Gastroesophageal sphincter (tissue), 4 donors: ENCODE measurements at places on chromosomes 12 and 14.

DNA sequence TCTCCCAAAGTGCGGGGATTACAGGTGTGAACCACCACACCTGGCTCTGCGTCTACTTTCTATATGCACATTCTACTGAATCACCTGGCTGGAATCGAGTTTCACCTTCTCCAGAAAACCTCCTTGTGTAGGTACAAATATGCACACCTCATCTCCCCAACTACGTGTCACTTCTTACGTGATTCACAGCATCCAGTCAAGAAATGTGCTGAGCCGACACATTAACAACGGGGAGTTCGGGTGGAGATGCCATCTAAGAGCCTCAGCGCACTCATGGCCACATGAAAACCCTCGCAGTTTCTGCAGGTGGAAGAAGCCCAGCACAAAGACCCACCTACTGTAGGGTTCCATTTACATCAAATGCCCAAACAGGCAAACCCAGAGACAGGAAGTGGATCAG, 29.3 kb downstream of the P2RX2 start:
- no peaks in the 10 kb centered on the region for H3K36me3 ChIP-seq
- H3K27me3 ChIP-seq: no peaks in the 10 kb centered on the region
- H3K27ac ChIP-seq: no peak overlapping the region
- H3K4me3 ChIP-seq: no peak overlapping the region
- no peaks in the 10 kb centered on the region for H3K4me1 ChIP-seq

GRCh38 chr12:109222062-109222461, 87.0 kb downstream of the FOXN4 start:
- H3K27ac ChIP-seq: no peak overlapping the region
- H3K27me3 ChIP-seq: no peaks in the 10 kb centered on the region
- no peaks in the 10 kb centered on the region for H3K4me1 ChIP-seq
- H3K4me3 ChIP-seq: no peak overlapping the region

DNA sequence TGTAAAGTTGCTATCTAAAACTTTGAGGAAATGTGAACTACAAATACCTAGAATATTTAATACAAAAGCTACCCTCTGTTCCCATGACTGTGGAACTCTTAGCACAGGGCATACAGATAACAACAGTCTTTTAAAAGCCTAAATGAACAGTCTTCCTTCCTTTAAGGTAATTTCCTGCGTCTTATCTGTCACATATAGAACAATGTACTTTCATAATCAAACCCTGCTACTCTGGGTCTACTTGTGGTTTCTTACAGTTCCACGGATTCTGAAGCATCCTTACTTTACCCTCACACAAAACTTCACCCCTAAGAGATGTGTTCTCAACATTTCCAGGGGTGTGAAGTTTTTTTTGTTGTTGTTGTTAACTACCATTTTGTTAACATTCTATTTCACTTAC, 5.1 kb downstream of the PKP2 start:
- H3K27ac ChIP-seq: no peak overlapping the region
- H3K4me1 ChIP-seq: no peaks in the 10 kb centered on the region
- no peak for ATAC-seq
- no peak overlapping the region for H3K4me3 ChIP-seq
- no peaks in the 10 kb centered on the region for H3K36me3 ChIP-seq
- H3K27me3 ChIP-seq: peaks cover 53% of the 10 kb centered on the region

GRCh38 chr14:24179294-24179960, 7.5 kb downstream of the REC8 start:
- H3K4me3 ChIP-seq: no peak overlapping the region
- no peak for ATAC-seq
- H3K36me3 ChIP-seq: no peaks in the 10 kb centered on the region
- peak overlapping the region; percentile 69 for H3K27ac ChIP-seq

DNA sequence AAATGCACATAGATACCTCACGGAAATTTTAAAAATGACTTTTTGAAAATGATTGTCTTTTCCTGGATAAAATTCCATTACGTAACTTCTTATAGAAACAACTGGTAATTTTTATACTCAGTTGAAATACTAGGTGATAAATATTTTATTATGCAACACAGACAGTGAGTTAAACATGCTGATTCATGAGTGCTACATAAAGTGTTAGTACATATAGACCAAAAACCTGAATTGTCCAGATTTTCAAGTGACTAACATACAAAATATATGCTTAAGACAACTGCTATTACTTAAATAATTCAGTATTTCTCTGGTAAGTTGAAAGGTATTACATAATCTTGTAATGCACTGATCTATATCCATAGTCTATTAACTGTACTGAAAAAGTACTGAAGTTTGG, 11.9 kb downstream of the PTPRO start:
- peaks cover 7% of the 10 kb centered on the region for H3K27me3 ChIP-seq
- no peak for ATAC-seq

DNA sequence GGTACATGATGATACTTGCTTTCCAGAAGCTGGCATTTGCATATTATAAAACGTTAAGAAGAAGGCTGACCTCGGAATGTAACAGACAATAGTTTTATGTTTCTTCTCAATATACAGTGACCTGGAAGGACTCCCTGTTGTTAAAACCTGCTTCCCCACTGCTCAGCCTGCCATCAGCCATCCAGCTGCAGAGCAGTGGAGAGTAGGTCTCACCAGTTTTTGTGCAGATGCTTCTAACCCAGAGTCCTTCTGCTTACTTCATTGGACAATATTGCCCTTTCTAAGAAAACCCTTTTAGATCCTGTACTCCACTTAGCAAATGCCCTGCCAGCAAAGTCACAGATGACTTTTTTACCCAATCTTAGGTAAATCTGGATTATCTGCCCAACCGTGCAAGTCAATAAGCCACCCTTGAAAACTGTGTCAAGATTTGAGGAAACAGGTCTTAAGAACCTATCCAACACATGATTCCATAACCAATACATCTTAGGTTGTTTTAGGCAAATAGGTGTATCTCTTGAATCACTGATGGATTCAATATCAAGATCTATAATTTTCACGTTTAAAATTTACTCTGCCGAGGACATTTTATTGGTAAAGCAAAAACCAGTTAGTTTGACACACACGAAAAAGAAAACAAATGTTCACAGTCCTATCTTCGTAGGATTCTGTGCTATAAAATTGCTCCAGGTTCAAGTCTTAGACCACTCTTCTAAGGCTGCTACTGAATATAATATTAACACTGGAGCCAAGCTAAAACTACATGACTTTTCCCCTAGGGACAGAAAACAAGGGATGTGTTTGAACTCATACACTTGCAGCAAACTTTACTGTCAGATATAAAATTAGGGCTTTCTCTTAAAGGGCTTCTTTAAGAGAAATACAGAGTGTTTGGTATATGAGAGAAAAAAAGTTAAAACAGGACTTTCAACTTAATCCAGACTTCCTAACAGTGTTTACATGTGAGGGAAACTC, 5.7 kb downstream of the PHLDA1 start:
- H3K4me1 ChIP-seq: peaks cover 22% of the 10 kb centered on the region
- no peak overlapping the region for H3K4me3 ChIP-seq
- no peaks in the 10 kb centered on the region for H3K36me3 ChIP-seq
- no peak for ATAC-seq
- H3K27ac ChIP-seq: peak overlapping the region; percentile 3
- H3K27me3 ChIP-seq: no peaks in the 10 kb centered on the region

- peaks cover 4% of the 10 kb centered on the region for H3K4me1 ChIP-seq
- no peak overlapping the region for H3K27ac ChIP-seq
- H3K36me3 ChIP-seq: no peaks in the 10 kb centered on the region
- ATAC-seq: peak; percentile 62
- no peak overlapping the region for H3K4me3 ChIP-seq
Observed at GRCh38 chr14:68757618-68758081, 35.2 kb downstream of the ZFP36L1 start.

DNA sequence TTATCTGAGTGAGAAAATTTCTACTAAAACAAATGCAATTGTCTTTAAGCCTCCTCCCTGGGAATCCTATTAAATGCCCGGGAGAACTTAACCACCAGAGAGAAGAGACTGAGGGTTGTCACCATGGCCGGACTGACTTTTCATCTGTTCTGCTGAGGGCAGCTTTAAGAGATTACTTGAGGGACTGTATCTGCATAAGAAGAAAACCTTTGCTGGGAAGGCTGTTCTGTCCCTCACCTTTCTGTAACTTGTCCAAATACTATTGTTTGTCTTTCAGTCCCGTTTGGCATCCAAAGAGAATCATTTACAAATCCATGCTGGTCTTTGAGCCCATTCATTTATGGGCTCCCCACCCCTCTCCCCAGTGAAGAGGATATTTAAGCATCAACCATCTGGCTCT, 306.3 kb upstream of the FLRT2 start:
- H3K27ac ChIP-seq: no peak overlapping the region

- peaks cover 5% of the 10 kb centered on the region for H3K4me1 ChIP-seq
- peaks cover 3% of the 10 kb centered on the region for H3K27me3 ChIP-seq
- no peaks in the 10 kb centered on the region for H3K36me3 ChIP-seq
- no peak overlapping the region for H3K27ac ChIP-seq
- no peak overlapping the region for H3K4me3 ChIP-seq
Observed at GRCh38 chr12:124222368-124223245, 72.3 kb upstream of the RFLNA start.
